Activated T-helper 1 cell treated with anti-CD3 and anti-CD28 coated beads, Interleukin-2, amount 50 U/mL, for 16 hours (primary cell): ENCODE measurements at places on chromosomes 6 and 20.

DNA sequence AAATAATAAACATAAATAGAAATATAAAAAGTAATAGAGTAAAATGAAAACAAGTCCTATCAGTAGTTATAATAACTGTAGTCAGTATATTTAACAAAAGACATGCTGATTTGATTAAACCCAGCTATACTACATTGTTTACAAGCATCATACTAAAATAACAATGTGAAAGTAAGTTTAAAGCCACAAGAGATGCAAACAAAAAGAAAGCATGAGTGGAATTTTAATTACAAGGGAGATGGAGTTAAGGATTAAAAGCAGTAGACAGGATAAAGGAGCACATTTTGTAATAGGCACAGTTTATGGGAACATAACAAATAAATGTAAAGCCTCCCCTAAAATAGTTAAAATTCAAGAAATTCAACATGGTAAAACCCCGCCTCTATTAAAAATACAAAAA is 41.5 kb downstream of the SENP6 start:
- no peak for DNase-seq

GRCh38 chr20:38728191-38728781 is 4.0 kb downstream of the SLC32A1 start:
- DNase-seq = no peak

- DNase-seq = no peak
These were observed 546 bp downstream of the CRNKL1 start for GRCh38 chr20:20051767-20052073.

DNA sequence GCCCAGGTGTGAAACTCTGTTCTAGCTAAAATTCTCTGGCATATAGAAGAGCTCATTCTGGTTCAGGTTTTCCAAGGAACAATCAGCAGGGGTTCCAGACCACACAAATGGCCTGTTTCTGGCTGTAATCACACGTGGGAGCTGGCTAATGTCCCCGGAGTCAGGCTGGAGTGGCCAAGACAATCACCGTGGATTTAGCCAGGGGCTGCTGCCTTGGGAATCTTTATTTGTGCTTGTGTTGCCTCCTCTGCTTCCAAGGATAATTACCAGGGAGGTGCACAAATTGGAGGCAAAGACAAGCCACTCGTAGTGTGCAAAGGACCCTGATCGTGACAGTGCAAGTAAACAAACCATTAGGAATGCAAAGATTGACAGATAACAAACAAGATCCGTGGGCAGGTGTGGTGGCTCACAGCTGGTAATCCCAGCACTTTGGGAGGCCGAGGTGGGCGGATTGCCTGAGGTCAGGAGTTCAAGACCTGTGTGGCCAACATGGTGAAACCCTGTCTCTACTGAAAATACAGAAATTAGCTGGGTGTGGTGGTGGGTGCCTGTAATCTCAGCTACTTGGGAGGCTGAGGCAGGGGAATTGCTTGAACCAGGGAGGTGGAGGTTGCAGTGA is 77.3 kb downstream of the KCNB1 start:
- no peak for DNase-seq

DNA sequence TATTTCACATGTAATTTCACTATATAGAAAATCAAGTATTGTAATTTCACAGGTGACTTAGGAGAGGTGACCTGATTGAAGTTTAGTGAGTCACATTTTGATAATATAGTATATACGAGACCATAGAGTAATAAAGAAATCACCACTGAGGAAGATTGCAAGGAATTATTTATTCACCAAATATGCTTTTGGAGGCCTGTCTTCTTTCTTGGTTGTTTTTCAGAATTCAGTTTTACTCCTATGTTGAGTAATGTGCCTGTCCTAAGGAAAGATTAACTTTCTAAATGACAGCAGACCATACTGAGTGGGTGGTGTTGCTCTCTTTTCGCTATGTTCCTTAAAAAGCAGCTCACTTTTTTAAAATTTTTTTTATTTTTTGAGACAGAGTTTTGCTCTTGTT is 87.5 kb upstream of the FOXO3 start:
- no peak for DNase-seq

DNA sequence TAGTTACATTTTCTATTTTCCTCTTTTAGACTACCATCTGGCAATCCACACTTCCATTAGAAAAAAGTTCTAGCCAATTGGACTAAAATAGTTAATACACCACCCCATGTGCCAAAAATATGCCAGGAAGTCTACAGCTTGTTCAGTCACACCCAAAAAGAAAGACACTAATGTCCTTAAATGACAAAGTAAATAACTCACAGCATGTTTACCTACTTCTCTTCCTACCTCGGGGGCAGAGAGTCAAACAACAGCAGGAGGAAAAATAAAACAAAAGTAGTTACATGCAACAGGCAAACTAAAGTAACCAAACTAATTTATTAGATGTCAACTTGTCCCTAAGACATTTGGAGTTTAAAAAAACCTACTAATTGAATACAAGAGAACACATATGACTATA is 57.0 kb downstream of the UBE3D start:
- no peak for DNase-seq

- DNase-seq = no peak
These were observed 497.4 kb upstream of the EPHA7 start for GRCh38 chr6:93916716-93917115.

DNA sequence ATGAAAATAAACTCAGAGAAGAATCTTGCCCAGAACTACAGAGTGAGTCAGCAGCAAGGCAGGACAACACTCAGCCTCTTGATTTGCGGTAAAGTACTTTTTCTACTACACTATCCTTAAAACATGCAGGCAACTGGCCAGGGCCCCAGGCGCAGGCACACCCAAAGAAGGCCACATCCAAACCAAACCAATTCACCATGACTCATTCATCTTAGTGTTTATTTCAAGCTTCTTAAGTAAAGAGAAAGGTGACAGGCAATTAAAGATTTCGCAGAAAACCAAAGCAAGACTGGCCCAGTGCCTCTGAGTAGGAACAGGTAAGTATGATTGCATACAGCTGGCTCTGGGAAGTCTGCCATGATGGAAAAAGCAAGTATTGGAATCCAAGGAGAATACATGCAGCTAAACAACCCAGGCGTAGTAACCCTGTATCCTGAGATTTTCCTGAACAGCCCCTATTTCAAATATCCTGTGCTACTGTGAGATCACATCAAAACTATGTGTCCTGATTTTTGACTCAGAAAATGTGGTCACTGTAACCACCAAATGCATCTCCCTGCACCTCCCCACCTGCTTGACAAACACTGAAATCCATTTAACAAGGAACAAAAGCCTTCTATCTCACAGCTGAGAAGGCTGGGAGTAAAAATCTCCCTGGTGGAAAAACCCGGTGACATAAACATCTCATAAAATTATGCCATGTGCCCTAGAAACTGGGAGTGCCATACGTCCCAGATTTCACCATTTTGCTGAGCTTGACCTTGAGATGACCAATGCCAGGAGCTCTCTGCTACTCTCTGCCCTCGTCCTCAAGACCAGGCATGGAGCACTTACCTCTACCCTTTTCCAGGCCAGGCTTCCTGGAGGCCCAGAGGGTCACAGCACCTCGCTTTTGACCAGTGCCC is 12.4 kb downstream of the WFDC3 start:
- no peak for DNase-seq

DNA sequence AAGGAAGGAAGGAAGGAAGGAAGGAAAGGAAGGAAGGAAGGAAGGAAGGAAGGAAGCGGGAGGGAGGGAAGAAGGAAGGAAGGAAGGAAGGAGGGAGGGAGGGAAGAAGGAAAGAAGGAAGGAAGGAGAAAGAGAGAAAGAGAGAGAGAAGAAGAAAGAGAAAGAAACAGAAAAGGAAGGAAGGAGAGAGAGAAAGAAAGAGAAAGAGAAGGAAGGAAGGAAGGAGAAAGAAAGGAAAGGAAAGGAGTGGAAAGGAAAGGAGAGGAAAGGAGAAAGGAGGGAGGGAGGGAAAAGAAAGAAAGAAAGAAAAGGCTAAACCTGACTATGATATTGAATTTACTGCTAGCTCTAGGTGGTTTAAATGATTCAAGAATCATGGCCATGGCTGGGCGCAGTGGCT is 5.3 kb upstream of the ASIP start:
- no peak for DNase-seq

DNA sequence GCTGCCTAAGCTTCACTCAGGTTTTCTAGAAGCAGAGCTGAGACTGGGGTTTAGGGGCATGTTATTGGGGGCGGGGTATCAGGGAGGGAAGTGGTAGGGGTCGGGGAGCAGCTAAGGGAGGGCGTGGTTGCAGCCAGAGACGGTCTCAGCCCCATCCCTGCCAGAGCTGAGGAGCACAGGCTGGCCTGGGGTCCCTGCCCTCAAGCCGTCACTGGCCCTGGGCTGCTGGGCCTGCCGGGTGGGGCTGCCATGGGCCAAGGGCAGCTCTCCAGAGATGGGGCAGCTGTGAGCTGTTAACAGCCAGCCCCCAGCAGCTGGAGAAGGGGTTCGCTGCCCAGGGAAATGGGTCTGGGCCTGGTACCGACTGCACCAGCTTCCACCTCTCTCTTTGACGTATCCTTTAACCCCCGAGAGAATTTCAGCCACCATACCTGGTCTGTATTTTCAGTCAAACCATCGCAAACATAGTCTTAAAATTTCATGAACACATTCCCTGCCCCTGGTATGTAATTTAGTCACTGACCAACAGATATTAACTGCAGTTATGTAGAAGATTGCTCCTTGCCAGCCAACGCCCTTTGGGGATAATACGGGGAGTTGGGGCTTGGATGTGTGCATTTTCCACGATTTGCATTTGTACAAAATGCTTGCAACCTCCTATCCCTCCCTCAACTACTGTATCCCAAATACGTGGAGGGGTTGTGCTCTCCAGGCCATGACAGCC is 253.4 kb downstream of the TAF4 start:
- no peak for DNase-seq

- no peak for DNase-seq
These were observed 31.9 kb downstream of the PLCG1 start for GRCh38 chr20:41169162-41169690.
